ENCODE measurements at places on chromosomes 6 and 20.
A peak's percentile ranks its signal among the peaks of the same experiment; 100 is the strongest.

DNA sequence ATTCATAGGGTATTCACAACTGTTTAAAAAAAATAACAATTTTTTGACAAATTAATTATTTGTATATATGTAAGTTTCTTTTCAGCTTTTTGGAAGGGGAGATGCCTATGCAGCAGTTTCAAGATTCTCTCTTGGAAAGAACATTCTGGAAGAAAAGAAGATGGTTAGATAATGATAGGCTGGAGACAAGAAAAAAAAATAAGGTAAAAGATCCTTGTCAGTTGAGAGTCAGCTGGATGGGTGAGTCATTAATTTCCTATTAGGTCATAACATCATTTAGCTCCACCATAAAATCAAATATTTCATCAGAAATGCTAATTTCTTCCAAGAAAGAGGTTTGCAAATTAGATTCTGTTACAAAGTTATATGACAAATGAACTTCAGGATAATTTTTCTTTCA, 880.4 kb downstream of the EPHA7 start:
- DNase-seq: no peak

DNA sequence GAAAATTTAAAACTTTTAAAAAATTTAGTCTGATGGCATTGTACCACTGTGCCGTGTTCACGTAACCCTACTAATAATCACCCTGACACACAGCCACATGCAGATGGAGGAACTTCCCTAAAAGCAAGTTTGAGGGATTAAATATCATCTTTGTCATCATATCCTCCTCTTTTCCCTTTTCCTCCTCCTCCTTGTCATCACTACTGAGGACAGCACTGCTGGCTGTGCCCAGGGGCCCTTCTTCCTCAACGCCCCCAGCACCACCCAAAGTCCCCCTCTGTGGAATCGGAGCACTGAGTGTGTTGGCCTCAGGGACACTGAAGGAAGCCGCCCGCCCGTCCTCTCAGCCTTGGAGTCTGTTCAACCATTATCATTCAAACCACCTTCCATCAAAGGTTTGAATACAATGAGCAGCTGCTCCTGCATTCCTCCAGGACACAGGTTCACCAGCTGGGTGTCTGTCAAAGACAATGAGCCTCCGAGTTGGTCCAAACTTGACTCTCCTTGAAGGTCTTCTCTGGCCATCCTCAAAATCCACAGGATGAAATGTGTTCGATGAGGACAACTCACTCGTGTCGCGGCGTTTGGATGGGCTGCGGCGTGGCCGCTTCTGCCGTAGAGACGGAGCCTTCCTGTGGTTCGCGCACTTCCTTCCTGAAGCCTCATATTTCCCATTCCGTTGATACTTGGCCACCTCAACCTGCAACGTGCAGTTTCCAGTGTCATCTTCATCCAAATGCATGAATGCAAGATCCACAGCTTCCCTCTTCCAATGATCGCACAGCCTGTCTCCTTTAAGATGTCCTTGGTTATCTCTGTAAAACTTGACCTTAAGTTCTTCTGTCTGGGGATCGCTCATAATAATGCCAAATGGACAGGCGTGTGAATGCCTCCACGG, 23.3 kb downstream of the NQO2 start:
- peak; percentile 48 for DNase-seq

- DNase-seq: no peak
Measured at GRCh38 chr6:155248008-155249001, 15.5 kb upstream of the CLDN20 start.

GRCh38 chr6:32761548-32761947, 1.8 kb downstream of the HLA-DQB2 start:
- no peak for DNase-seq

- no peak for DNase-seq
Measured at GRCh38 chr20:16057651-16058050, 515.6 kb downstream of the KIF16B start.

- no peak for DNase-seq
Measured at GRCh38 chr6:159616456-159616855, 76.6 kb downstream of the SOD2 start.

DNA sequence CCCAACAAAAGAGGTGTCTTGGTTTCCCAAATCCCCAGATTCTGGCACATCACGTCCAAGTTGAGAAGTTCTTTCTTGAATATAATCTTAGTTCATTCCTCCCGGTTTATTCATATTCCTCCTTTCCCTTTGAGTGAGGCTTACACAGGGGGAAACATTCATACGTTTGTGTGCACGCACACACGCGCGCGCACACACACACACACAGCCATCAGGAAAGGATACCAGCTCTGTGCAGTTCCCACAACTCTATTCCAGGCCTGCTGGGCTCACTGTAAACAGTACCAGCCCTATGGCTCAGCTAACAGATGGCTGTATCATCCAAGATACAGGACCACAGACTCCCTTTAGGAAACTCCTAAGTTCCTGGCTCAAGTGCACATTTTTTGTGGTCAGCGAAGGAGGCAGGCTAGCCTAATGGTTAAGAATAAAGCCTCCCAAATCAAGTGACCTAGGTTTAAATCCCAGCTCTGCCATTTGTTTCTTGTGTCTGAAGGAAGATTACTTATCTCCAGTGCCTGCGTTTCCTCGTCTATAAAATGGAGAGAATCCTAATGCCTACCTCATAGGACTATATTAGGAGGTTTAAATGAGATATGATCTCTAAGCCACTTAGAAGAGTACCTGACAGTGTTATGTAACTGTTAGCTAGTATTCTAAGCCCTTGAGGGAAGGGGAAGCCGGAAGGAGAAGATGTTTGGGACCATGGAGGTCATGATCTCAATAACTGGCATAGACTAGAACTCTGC, 3.7 kb upstream of the TAF8 start:
- DNase-seq: no peak

GRCh38 chr20:40046703-40047102, 642.3 kb downstream of the MAFB start:
- DNase-seq: no peak

- no peak for DNase-seq
Measured at GRCh38 chr6:75296811-75297779, 12.5 kb upstream of the TMEM30A start.

DNA sequence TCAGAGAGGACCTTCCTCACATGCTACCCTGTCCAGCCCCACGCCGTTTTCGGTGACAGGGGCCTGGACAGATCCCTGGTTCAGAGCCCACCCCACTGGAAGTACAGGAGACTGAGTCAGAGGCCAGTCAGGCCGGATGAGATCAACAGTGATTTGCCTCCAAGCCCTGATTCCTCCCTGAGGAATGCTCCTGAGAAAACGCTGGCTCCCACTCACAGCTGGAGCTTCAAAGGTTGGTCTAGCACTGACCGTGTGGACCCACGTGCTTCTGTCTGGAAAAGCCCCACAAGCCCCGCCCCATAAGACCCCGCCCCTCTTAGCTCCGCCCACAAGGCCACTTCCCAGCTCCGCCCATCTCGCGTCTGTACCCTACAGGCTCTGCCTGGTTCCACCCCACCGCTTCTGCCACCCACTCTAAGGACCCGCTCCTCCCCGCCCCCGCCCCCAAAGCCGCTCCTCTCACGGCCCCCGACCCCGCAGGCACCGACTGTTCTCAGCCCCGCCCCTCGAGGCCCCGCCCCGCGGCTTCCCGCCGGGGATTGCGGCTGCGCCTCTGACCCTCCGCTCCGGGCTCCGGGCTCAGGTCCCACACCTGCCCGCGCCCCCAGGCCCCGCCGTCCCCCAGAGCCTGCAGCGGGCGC, 64.9 kb upstream of the BHLHE23 start:
- DNase-seq: peak; percentile 17

- DNase-seq: no peak
Measured at GRCh38 chr6:80502871-80503270, 396.4 kb downstream of the BCKDHB start.

GRCh38 chr6:7541175-7542064, at the start of gene DSP:
Gene DSP, plus strand, starts transcription at chr6:7541671. Its CDS starts 245 bp downstream, at chr6:7541916.
- peak; percentile 92 for DNase-seq

DNA sequence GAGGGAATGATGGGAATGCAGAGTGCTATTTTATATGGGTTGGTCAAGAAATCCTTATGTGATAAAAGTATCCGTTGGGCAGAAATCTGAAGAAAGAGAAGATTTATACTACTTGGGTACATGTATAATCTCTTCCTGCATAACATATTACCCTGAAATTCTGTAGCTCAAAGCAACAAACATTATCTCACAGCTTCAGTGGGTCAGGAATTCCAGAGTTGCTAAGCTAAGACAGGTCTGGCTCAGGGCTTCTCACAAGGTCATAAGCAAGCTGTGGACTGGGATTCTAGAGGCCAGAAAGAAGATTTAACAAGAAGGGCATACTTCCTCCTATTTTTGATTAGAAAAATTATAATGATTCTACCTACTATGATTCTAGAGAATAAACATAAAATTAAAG, 172.5 kb upstream of the THEMIS start:
- no peak for DNase-seq

GRCh38 chr6:133887156-133887879, 1.6 kb upstream of the TCF21 start:
- no peak for DNase-seq

DNA sequence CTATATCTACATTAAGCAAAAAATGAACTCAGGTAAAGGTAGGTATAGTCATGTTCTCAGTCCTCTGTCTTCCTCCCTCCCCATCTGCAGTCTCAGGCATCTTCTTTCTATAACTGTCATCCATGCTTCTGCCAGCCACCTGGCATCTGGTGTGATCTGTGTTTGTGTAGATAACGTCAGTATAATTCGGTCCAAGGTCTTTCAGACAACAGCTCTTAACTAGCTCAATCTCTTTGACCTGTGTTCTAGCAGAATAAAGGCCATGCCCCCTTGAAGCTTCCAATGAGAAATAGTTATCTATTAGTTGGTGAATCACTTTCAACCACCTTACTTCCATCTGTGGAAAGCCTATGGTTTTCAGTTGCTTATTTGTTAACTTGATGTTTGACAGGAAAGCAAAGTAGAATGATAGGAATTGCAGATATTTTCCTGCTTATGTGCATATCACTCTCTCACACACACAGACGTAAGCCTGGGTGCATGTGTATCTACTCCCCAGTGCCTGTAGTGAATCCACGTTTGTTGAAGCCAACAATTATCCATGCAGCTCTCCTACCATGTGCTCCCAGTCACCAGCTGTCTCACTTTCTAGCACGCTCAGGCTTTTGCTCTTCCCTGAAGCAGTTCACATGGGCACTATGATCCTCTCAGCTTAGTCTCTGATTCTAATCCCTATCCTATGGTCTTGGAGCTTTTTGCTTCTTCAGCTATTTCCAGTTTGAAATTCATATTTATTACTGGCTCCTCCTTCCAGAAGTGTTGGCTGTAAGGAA, 433.7 kb upstream of the MANEA start:
- DNase-seq: peak; percentile 18

- no peak for DNase-seq
Measured at GRCh38 chr20:63222541-63222940, 6.6 kb upstream of the YTHDF1 start.

DNA sequence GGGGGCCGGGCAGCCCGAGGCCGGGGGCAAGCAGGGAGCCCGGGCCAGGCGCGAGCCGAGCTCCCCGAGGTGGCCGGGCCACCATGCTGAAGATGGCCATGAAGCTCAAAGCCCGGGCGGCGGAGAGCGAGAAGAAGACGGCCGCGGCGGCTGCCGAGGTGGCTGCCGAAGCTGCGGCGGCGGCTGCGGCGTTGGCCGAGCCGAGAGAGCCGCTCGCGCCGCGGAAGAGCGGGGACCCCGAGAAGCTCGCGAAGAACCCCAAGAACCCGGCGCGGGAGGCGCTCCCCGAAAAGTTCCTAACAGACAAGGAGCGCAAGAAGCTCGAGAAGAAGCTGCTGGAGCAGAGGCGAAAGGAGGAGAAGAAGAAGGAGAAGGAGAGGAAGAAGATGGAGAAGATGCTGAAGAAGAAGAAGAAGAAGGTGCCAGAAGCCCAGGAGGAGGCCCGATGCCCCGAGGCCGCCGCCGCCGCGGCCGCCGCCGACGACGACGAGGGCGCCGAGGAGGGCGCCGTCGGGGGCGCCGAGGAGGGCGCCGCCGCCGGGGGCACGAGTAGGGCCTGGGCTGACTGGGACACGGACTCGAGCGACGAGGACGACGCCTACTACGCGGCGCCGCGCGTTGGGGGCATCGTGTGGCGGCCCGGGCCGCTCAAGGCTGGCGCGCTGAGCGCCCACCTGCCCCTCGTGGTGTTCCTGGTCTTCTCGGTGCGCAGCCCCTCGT, 37.4 kb downstream of the GNAS start:
- no peak for DNase-seq

DNA sequence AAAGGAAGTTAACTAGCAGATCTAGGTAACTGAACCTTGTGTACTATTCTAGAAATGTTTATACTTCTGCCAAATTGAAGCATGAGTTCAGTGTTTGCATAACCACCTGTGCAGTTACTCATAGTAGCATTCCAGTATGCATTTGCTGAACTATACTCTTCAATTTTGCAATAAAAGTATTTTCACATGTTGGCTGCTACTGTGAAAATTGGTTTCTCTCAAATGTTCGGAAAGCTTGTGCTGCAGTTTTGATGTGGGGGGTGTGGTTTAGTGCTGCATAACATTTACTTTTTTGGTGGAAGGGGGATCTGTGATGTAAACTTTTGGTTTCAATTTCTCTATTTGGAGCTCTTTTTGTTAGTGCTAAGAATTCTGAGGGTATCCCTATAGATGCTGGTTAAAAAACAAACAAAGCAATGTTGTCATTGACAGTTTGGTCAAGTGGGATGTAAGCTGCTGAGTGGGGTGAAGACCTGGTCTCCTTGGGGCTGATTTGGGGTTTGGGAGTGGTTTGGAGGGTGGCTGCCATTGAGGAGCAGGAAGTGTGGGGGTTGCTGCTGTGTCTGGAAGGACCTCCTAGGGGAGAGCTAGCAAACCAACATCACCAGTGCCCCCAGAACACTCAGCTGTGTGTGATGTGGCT, 87.8 kb downstream of the CARMIL1 start:
- no peak for DNase-seq

- DNase-seq: no peak
Measured at GRCh38 chr6:18276610-18277236, 12.4 kb upstream of the DEK start.

DNA sequence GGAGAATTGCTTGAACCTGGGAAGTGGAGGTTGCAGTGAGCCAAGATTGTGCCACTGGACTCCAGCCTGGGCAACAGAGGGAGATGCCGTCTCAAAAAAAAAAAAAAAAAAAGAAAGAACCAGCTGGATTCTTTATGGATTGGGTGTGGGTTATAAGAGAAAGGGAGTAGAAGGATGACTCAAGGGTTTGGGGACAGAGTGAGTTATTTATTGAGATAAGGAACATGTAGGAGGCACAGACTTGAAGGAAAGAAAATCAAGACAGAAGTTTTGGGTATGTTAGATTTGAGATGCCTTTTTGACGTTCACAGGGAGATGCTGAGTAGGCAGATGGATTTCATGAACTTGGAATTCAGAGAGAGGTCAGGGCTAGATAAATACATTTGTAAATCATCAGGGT, 47.6 kb downstream of the KIZ start:
- DNase-seq: no peak

- DNase-seq: no peak
Measured at GRCh38 chr20:50182346-50182745, 8.3 kb upstream of the CEBPB start.

- DNase-seq: no peak
Measured at GRCh38 chr6:168067081-168067759, 11.8 kb downstream of the FRMD1 start.

GRCh38 chr20:43909720-43910119, 4.9 kb upstream of the TOX2 start:
- no peak for DNase-seq

Measured in right lobe of liver (tissue), 6 donors.